ELF-1 (cell line): ENCODE measurements at places on chromosomes 11 and 22.

DNA sequence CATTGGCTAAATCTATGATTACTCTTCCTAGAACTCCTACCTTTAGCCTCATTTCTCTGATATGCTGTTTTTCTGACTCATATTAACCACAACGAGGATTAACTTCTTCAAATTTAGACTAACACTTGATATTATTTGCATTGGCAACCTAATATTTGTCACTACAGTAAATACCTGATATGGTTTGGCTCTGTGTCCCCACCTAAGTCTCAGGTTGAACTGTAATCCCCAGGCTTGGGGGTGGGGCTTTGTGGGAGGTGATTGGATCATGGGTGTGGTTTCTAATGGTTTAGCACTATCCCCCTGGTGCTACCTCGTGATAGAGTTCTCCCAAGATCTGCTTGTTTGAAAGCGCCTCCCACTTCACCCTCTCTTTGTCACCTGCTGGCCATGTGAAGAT, 17.1 kb upstream of the MED17 start:
- no peak for DNase-seq

GRCh38 chr11:78995171-78995570, 420.5 kb upstream of the NARS2 start:
- DNase-seq, result no peak

- peak; percentile 65 for DNase-seq
Measured at GRCh38 chr11:72222106-72222891, 2.3 kb upstream of the INPPL1 start.

- DNase-seq, result no peak
Measured at GRCh38 chr11:131824771-131825170, 454.4 kb downstream of the NTM start.

- no peak for DNase-seq
Measured at GRCh38 chr11:125452125-125452470, 44.0 kb downstream of the FEZ1 start.

DNA sequence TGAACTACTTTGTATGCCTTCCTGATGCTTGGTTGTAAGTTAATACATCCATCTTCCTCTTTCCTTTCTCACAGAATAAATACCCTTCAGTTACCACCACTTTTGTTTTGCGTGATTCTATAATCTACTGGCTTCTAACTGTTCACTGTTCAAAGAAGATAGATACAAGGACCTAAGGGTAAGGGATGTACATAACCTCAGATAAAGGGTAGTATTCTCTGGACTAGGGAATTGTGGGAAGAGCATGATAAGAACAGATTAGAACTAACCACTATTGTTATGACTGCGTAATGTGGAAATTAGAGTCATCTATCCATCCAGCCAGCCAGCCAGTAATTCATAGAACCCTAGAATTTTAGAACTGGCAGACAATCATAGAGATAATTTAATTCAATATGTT, 36.4 kb downstream of the MAP6 start:
- DNase-seq, result no peak

DNA sequence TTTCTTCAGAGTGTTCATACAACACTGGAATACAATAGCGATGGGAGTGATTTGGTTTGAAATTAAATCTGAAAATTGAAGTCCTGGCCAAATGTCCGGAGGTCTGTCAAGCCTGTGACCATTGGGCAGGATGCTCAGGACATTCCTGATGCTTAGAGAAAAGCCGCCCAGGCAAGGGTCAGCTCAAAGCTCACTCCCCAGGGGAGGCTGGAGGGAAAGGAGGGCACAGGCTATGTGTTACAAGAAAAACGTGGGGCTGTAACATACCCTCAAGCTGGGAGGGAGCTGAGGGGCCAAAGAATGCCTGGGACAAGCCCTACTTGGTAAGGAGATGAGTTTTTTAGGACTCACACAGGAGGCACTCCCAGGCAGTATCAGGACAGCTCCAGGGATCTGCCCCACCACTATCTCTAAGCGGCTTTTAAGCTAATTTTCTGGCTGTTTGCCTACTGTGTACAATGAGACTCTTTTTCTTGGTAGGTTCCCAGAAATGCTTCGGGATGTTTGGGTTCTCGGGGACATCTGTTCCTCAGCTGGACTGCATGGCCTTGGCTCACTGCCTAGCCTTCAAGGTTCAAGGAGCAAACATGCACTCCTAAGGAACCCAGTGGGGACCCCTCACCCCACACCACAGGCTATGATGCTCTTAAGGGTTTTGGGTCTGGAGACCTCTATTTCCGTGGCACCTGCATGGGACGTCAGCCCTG, 500.1 kb downstream of the BRD1 start:
- no peak for DNase-seq

DNA sequence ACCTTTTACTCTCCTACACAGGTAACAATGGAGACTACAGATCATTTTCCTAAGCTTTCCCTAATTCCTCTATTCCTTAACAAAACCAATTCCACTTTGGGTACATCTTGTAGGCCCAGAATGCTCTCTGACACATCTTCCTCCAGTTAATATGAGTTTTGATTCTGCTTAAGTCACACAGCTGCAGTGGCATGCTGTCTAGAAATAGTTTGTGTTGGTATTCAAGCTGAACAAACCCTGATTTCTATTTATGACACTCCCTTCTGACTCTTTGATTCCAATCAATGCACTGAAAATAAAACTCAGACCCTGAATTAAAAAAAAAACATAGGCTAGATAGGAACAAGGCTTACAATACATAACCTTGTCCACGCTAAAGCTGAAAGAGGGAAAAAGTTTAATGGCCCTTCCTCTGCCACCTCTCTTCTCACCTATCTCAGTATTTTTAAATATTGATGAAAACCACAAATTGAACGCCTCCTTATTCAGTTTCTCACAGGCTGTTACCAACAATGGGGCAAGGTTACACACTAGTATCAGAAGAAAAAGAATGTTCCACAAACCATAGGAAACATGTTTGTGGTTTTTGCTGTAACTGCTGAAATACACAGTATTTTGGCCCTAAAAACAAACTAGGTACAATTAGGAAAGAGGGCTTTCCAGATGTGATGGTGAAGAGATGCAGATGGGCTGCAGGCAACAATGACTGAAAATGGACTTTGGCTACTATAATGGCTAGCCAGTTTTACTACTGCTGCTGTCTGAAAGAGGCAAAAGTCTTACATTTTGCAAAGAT, 35.7 kb upstream of the GAB2 start:
- no peak for DNase-seq

GRCh38 chr11:19656140-19656541, 56.5 kb upstream of the NAV2 start:
- DNase-seq, result peak; percentile 59

- DNase-seq, result peak; percentile 45
Measured at GRCh38 chr11:10666556-10667520, 26.7 kb downstream of the IRAG1 start.

- no peak for DNase-seq
Measured at GRCh38 chr22:17098379-17098819, 13.6 kb downstream of the IL17RA start.

DNA sequence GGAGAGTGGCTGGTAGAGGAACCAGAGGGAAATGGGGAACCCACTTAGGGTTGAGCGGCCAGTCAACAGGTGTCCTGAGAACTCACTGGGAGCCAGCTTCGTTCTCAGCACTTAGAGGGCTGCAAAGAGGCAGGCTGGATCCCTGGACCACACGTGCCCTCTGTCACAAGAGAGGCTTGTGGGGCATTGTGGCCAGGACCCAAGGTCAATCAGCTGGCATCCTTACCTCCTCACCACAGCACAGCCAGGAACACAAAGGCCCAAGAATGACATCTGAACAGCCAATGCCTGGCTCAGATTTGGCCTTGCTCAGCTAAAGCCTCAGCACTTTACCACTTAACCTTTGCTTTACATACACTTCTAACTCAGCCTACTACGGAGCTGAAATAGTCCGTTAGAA, 7.4 kb downstream of the MAPK8IP1 start:
- no peak for DNase-seq

GRCh38 chr22:31250740-31251600, 38.9 kb downstream of the LIMK2 start:
- no peak for DNase-seq

DNA sequence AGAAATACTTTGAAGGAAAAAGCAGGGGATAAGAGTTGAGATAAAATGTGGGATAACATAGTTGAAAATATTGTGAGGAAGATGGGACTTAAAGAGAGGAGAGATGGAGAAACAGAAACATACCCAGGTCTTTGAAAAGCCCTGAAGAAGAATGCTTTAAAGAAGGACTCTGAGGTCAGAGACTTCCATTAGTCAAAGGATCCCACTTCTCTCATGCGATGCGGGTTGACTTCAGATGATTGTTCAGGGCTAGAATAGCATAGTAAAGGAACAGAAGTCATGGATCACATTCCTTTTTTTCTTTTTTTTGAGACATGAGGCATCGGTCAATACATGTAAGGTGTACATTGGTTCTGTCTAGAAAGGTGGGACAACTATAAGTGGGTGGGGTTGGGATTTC, 3.5 kb upstream of the JAM3 start:
- DNase-seq, result no peak

DNA sequence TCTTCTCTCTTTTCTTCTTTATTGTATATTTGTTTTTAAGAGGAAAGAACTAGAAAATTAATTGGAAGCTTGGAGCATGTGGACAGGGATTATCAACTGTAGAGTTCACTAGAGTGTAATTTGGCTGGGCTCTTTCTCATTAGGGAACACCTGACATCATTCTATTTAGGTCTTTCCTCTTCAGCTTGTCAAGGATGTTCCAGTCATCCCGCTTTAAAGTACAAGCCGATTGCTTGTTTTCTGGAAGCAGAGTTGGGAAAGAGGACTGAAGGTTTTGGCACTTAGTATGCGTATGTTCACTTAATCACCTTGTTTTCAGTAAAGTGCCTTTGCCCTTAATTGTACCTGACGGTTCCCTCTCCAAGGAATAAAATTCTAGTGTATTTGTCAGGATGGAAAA, 111.6 kb downstream of the WNT11 start:
- DNase-seq, result no peak

- DNase-seq, result peak; percentile 13
Measured at GRCh38 chr11:101862391-101863233, 52.2 kb upstream of the CEP126 start.

GRCh38 chr22:35634943-35635540, 13.2 kb upstream of the APOL6 start:
- no peak for DNase-seq

GRCh38 chr11:26943636-26944035, 50.3 kb upstream of the FIBIN start:
- no peak for DNase-seq

- DNase-seq, result no peak
Measured at GRCh38 chr11:17642370-17642769, 77.0 kb upstream of the MYOD1 start.

GRCh38 chr11:44651535-44652155, 75.1 kb upstream of the TSPAN18 start:
- DNase-seq, result no peak

DNA sequence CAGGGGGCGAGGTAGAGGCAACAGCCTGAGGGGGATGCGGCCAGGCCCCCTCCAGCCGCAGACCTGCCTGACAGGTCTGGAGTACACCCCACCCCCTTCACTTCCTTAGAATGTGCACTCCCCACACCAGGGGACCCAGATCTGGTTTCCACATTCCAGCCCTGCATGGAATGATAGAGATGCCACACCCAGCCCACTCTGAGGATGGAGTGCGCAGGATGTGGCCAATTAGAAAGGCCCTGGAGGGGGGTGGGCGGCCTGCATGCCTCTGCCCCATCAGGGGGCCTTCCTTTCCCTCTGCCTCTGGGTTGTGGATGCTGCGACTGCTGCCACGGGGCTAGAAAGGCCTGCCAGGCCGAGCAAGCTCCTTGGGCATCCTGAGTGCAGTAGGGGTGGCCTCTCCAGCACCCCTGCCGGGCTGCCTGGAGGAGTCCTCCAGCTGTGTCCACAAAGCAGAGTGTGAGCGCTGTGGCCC, 28.2 kb upstream of the MGAT3 start:
- DNase-seq, result peak; percentile 99

DNA sequence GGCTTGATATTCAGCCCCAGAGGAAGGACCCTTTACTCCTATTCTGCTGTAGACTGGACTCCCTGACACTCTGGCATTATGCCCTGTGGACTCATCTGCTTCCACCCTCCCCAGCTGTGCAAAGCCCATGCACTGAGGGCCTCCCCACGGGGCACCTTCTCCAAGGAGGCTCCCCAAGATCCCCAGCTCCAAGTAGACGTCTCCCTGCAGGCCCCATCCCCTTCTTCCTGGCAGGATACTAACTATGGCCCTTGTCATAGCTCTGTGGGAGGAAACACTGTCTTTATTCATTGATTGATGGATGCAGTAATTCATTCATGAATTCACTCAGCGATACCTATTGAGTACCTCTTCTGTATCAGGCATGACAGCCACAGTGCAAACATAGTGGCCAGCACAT, 15.3 kb upstream of the APOL6 start:
- no peak for DNase-seq

DNA sequence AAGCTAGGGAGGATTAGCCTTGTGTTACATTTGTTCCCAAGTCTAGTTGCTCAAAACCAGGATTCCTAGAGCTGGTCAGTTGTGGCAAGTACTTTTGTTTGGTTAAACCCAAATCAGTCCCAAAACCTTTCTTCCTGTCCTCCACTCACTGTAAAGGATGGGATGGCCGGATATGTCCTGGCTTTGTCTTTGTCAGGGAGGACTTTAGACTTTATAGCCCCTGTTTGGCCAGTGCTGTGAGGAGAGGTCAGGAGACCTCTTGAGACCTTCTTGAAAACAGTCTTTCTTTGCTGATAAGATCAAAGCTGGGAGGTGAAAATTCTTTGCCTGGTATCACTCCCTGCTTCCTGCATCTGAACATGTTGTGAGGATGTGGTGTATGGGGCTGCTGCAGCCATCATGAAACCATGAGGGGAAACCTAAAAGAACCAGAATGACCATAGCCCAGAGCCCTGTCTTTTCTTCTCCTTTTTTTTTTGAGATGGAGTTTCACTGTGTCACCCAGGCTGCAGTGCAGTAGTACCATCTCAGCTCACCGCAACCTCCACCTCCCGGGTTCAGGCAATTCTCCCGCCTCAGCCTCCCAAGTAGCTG, 43.6 kb upstream of the FTH1 start:
- peak; percentile 16 for DNase-seq

- peak; percentile 50 for DNase-seq
Measured at GRCh38 chr22:50305923-50306566, 1.4 kb downstream of the PLXNB2 start.

DNA sequence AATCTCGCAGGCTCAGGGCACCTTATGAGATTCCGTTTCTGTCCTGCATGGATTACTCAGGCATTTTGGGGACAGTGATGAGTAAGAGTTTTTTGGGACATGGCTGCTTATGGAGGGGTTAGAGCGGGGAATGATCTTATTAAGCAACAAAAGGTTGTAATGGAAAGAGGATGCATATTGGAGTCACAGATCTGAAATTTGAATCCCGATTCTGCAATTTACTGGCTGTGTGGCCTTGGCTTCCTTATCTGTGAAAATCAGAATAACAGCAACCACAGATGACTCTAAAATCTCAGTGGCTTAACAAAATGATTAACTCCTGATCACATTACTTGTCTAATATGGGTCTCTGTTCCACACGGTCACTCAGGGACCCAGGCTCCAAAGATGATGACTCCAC, 5.8 kb downstream of the TSPAN18 start:
- no peak for DNase-seq

DNA sequence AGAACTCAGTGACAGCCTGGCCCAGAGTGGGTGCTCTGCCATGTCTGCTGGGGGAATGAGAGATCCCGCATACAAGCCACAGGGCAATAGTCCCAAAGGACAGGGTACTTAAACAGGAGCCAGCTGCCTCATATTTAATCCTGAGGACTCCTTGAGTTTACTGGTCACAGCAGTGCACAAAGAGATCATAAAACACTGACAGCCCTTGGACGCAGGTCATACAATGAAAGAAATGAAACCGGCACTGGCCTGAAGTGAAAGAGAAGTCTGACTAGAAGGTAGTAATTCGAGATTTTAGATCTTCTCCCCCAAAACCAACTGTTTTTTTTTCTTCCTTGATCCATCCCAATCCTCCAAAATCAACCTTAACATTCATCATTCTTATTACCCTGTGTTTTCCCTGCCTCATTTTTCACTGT, 299.8 kb upstream of the SYN3 start:
- DNase-seq, result no peak
